ENCODE measurements at places on chromosomes 1 and 21.

- DNase-seq, result no peak
Observed at GRCh38 chr21:46089285-46089684, 8.6 kb upstream of the COL6A2 start.

GRCh38 chr1:157369808-157370521 is 182.3 kb downstream of the FCRL5 start:
- no peak for DNase-seq

GRCh38 chr1:84257617-84258016 is 43.9 kb upstream of the SAMD13 start:
- DNase-seq, result no peak

DNA sequence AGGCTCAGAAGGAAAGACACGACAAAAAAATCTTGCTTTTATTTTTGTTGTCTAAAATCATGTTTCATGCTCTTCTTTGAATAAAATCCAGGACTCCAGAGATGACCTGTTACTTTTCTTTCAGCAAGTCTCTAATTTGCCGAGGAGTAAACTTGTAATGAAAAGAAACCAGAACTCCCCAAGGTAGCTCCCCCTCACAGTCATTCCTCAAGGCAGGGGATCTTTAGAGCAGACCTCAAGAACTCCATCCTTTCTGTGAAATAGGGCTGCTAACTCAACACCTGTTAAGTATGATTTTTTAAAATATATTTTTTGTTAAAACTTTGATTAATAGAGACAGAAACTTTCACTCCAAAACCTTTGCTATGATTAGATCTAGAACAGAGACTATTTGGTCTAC is 82.7 kb upstream of the ABCD3 start:
- DNase-seq, result no peak

- no peak for DNase-seq
Observed at GRCh38 chr1:206002871-206003801, at the start of gene RAB7B. Gene RAB7B (minus strand): TSS chr1:206003395. CDS start chr1:205994135, 9,260 bp downstream.

DNA sequence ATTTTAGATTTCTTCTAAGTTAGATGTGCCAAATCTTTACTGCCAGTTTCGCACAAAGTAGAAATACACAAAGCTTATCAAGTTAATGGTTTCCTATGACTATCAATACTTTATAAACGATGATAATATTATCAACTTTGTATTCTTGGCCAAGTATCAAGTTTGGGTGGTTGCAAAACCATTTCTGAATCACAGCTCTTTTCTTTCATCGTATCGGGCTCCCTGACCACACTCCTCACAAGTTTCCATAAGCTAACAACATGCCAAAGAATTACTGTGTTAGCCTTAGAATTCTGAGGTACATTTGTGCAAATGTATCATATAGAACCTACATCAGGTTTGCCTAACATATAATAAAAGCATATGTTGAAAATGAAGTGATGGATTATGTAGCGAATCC is 311.0 kb downstream of the KCTD3 start:
- no peak for DNase-seq

DNA sequence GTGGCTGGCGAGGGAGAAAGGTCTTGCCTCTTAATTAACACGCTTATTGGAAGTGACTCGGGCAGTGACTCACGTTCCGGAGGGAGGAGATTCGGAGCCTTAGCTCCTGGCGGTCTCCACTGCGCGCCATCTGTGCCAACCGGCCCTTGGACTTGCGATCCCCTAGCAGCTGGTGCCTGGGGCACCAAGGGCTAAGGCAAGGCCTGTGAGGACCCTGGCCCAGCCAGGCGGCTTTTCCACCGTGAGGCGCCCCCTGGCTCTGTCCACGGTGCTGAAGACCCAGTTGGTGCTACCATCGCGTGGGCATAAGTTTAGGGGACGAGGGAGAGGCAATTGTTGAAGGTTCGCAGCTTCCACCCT is 1.3 kb upstream of the SYT6 start:
- DNase-seq, result no peak

GRCh38 chr1:199976496-199977144 is 50.9 kb upstream of the NR5A2 start:
- DNase-seq, result no peak

- DNase-seq, result no peak
Observed at GRCh38 chr1:159009704-159010361, at the start of gene IFI16. Gene IFI16 (plus strand): TSS chr1:159009907. CDS start chr1:159014681, 4,774 bp downstream.

- DNase-seq, result no peak
Observed at GRCh38 chr1:78092643-78093042, 46.9 kb downstream of the GIPC2 start.

DNA sequence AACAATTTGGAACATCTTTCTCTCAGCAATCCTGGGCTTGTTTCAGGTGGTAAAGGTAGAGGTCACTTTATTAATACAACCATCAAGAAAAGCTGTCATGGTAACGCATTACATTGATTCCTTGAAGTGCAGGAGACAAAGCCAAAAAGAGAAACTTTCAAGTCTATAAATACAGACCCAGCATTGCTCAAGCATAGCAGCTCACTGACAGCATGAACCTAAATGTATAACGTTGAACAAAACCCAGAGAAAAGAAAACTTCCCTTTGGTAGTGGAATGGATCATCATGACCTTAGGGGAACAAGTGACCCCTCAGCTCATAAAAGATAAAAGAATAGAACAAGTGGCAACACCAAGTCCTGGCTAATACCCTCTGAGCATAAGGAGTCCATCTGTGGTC is 332.2 kb downstream of the NTNG1 start:
- DNase-seq, result no peak

DNA sequence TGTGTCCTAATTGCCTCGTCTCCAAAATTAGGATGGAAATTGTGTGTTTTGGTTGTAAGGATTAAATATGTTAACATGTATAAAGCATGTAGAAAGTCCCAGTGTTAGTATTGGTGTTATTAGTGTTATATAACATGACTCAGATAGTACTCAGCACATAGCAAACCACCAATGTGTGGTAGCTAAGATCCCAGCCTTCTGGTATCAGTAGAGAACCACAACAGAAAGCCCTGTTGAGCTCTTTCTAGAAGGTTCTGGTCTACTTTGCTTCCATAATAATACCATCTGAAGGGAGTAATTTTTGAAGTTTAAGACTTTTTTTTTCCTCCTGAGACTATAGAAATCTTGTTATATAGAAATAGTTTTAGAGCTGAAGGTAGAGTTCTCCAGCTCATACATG is 259.3 kb upstream of the SGIP1 start:
- DNase-seq, result no peak

DNA sequence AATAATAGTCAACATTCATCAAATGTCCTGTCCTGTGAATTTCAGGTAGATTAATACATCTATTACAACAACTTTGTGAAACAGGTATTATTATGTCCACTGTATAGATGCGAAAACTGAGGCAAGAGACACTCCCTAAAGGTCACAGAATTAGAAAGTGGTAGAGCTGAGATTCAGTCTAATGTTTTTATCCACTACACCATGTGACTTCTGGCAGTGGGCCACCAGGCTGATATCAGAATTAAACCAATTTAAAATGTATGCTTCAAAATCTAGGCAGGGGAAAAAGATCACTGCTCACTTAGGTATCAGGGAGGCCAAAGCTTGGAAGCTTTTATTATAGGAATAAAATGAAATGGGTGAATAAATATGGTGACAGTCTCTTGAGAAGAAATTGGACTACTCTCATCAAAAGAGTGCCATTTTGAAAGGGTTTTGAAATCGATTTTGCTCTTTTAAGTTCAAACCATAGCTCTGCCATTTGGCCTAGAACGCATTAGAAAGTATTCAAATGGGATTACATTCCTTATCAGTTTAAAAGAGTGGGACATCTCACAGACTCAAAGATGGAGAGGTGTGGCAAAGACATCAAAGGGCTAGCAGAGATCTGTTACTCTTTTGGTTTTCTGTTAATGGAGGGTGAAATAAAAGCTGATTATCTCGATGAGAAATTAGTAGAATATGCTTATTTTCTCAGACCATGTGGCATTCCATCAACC is 1.9 kb downstream of the DDAH1 start:
- DNase-seq, result no peak
